ENCODE measurements at places on chromosomes 3 and 15. TPM values are rescaled to one million over a fixed set of nuclear protein-coding genes. Genes with fewer than 3 reads are reported as not detected.

GOLGA8G gene
- not detected for total RNA-seq

DNA sequence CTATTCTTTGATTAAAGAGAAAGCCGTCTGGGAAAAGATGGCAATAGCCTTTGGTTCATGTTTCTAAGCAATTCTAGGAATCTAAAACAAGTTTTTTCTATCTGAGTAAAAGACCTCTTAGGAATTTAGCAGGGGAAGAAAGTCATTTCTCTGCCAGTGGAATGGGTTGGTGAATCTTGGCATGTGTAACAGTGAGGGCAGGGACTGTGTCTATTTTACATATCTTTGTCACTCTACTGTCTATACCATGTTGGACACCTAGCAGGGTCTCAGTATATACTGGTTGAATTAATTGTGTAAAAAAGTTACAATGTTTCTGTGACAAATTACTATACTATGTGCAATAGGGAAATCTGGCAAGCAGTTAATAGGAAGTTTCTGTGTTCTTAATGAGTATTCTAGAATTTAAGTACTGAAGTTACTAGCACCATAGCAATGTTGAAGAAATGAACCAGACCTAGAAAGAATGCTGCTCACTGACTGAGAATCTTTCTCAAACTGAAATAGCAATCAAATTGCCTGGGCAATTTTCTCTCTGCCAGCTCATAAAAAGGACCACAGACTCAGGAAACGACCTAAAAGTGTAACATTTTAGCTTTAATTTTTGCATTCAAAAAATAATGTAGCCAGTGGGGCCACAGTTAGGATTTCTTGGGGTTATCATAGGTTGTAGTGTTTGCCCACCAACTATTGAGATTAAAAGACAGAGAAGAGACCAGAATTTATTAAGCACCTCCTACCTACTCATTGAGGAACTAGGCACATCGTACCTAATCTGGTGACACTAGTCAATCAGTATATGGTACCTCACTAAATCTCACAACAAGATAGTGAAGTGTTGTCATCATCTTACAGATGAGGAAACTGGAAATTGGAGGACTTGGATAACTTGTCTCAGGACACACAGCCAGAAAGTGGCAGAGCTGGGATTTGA is 56.2 kb upstream of the LEKR1 start:
- H3K4me3 ChIP-seq = no peak overlapping the region
- no peak for DNase-seq
- H3K4me1 ChIP-seq = no peaks in the 10 kb centered on the region
- H3K36me3 ChIP-seq = no peaks in the 10 kb centered on the region

DNA sequence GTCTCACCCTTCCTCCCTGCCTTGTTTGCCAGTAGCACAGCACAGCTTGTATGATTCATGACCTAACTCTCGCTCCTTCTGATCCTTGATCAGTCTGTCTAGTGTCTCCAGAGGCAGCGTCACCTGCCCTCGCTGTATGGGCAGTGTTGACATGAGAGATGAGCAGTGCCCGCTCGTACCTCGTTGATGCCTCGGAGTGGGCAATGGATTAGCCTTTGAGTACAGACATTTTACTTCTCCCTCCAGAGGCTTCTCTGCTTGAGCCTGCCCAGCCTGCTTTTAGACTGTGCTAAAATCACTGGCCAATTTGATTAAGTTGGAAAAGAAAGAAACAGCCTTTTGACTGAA is 569.0 kb downstream of the NTRK3 start:
- H3K27ac ChIP-seq = no peak overlapping the region
- no peak for DNase-seq
- no peaks in the 10 kb centered on the region for H3K27me3 ChIP-seq
- no peaks in the 10 kb centered on the region for H3K36me3 ChIP-seq
- no peak overlapping the region for H3K4me3 ChIP-seq

FANCD2OS gene
- not detected for total RNA-seq

MUC20 gene
- total RNA-seq = not detected

SHC4 gene
- total RNA-seq = 1.2 TPM

SMC4 gene
- 316 TPM for total RNA-seq

- H3K4me3 ChIP-seq = no peak overlapping the region
- H3K27ac ChIP-seq = no peak overlapping the region
- peaks cover 5% of the 10 kb centered on the region for H3K4me1 ChIP-seq
- no peaks in the 10 kb centered on the region for H3K27me3 ChIP-seq
- no peaks in the 10 kb centered on the region for H3K36me3 ChIP-seq
These were observed 146.8 kb downstream of the SMAD6 start for GRCh38 chr15:66848686-66849392.

GRCh38 chr3:127608362-127608718 is 10.1 kb downstream of the MCM2 start:
- H3K27ac ChIP-seq = no peak overlapping the region
- no peaks in the 10 kb centered on the region for H3K4me1 ChIP-seq
- no peaks in the 10 kb centered on the region for H3K27me3 ChIP-seq
- H3K4me3 ChIP-seq = no peak overlapping the region

DNA sequence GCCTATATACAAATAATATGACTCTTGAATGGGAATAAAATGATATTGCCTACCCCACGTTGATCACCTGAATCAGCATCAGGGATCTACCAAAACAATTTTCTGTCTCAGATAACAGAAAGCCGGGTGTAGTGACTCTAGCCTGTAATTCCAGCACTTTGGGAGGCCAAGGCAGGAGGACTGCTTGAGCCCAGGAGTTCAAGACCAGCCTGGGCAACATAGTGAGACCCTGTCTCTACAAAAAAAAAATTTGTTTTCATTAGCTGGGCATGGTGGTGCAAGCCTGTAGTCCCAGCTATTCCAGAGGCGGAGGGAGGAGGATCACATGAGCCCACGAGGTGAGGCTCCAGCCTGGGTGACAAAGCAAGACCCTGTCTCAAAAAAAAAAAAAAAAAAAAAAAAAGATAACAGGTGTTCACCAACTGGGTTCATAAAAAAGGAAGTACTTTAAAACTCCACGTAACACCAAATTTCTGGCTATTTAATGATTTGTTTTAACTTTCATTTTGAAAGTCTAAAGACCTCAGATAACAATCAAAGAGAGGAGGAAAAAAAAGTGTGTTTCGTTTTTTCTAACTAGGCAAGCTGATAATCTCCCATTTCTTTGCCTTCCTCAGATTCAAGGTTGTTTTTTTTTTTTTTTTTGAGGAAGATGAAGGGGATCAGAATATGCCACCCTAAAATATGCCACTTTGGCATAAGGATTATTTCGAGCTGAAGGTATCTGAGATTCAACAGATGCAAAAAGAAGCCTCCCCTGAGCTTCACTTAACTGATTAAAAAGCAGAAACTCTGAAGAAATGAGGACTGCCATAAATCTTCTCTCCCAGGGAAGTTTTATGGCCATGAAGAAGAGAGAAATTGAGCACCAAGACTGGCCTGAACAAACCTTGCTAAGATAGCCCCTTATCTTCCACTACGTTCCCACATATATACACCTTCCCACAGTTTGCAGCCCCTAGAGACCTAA is 44.1 kb downstream of the TRANK1 start:
- H3K4me3 ChIP-seq = no peak overlapping the region
- no peaks in the 10 kb centered on the region for H3K4me1 ChIP-seq
- DNase-seq = no peak
- H3K36me3 ChIP-seq = no peaks in the 10 kb centered on the region
- no peak overlapping the region for H3K27ac ChIP-seq
- no peaks in the 10 kb centered on the region for H3K27me3 ChIP-seq

ALDH1L1 gene
- total RNA-seq = 0.08 TPM

LINS1 gene
- total RNA-seq = 27.8 TPM

DNA sequence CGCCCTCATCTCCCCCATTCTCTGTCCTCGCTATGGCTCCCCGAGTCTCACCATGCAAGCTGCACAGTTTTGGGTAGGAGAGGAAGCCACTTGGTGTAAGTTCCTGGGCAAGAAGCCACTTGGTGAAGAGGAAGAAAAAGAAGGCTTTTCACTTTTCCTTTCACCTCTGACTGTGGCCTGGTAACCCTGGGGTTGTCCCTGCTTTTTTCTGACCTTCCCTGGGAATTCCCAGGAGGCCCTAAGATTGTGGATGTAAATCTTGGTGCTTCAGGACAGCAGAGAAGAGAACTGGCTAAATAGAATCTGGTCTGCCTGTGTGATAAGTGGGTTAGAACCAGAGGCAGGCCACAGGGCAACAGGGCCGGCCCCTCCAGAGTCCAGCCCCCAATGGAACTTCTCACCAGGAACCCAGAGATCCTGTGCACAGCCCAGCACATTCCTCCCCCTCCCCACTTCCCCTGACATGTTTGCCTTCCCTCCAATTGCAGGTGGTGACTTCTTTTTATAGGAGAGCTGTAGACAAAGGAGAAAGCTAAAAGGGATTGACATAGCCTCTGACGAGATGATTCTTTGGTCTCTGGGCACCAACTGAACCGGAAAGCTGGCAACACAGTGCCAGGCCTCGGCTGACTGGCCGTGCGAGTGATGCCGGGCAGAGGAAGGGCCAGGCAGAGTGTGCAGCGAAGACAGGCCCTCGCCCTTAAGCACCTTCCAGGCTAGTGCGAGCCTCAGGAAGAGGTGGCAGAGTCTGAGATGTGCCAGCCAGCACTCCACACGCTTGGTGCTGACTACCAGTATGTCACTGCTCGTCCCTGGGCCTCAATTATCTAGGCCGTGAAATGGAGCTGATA is 19.4 kb upstream of the SKOR1 start:
- no peak for DNase-seq
- no peak overlapping the region for H3K27ac ChIP-seq
- peaks cover 13% of the 10 kb centered on the region for H3K4me1 ChIP-seq
- H3K27me3 ChIP-seq = no peaks in the 10 kb centered on the region

DNA sequence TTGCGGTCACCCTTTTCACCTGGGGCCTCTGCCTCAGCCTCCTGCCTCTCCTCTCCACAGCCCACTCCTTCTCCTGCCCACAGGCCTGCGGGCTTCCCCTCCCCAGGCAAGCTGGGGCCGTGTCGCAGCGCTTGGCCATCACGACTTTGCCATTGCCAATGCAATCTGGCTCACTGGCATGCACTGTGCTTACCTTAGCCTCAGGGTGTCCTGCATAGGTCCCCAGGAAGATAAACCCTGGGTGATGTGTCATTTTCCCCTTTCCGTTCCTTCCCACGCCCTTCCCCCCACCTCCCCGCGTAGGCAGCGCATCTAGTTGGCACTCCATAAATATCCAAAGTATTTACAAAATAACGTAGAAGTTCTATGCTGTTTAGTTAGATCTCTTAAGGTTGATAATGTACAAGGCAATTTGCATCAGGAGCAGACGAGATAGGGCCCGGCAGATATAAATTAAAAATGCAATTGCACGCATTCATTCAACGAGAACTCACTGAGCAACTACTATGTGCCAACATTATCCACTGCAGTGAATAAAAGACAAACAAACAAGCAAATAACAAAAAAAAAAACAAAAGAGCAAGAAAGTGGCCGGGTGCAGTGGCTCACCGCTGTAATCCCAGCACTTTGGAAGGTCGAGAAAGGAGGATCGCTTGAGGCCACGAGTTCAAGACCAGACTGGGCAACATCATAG is 973 bp upstream of the COPG1 start:
- peak overlapping the region; percentile 91 for H3K4me3 ChIP-seq
- no peaks in the 10 kb centered on the region for H3K27me3 ChIP-seq
- DNase-seq = no peak
- no peak overlapping the region for H3K27ac ChIP-seq
- peaks cover 7% of the 10 kb centered on the region for H3K36me3 ChIP-seq

DNA sequence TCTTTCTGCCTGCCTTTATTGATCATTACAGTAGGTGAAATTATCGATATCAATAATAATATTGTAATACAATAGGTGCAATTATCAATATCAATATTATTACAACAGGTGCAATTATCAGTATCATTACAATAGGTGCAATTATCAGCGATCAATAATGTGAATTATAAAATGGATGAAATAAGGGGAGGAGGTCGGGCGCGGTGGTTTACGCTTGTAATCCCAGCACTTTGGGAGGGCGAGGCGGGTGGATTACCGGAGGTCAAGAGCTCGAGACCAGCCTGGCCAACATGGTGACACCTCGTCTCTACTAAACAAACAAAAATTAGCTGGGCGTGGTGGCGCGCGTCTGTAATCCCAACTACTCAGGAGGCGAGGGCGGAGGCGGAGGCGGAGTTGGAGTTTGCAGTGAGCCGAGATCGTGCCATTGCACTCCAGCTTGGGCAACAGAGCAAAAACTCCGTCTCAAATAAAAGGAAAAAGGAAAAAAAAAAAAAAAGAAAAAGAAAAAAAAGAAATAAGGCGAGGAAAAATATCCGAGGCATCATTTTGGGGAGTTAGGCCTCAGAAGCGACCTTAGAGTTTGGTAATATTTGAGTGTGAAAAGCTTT is 611 bp upstream of the BNIP2 start:
- peak; percentile 72 for DNase-seq
- H3K4me1 ChIP-seq = no peaks in the 10 kb centered on the region
- peak overlapping the region; percentile 96 for H3K27ac ChIP-seq
- H3K36me3 ChIP-seq = peaks cover 12% of the 10 kb centered on the region

- no peak overlapping the region for H3K27ac ChIP-seq
- H3K4me1 ChIP-seq = 0 out of 2 replicates have a peak, but pooled peaks cover 4% of the 10 kb centered on the region
- no peaks in the 10 kb centered on the region for H3K27me3 ChIP-seq
- H3K4me3 ChIP-seq = no peak overlapping the region
These were observed 14.5 kb upstream of the RBSN start for GRCh38 chr3:15113471-15113870.

NISCH gene
- total RNA-seq = 32.8 TPM

DNA sequence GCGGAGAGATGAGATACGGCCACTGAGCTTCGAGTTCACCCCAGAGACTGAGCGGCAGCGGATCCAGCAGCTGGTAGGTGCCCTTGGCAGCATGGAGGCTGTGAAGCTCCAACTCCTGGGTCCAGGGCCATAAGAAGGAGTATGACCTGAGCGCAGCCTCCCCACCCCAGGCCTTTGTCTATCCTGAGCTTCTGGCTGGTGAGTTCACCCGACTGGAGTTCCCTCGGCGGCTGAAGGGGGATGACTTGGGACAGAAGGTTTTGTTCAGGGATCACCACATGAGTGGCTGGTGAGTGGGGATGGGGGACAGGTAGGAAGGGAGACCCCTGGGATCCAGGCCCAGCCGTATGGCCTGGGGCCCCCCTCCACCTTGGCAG is 2.6 kb downstream of the PPM1M start:
- no peaks in the 10 kb centered on the region for H3K4me1 ChIP-seq
- peaks cover 33% of the 10 kb centered on the region for H3K36me3 ChIP-seq
- no peak overlapping the region for H3K27ac ChIP-seq
- no peaks in the 10 kb centered on the region for H3K27me3 ChIP-seq

DNA sequence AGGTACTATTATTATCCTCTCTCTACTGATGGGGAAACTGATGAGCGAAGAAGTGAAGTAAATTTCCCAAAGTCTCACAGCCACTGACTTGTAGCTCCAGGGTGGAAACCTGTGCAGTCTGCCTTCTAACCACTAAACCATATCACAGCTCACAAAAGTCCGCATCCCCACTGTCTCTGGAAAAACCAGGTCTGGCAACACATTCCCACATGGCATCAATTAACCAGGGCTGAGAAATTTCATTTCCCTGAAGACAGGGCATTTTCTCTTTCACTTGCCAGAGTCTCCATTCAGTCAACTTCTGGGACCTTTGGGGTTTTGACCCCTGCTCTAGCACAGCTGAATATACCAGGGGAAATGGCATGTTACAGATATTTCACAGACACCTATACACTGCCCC is 26.5 kb downstream of the FBXO40 start:
- DNase-seq = no peak
- no peak overlapping the region for H3K27ac ChIP-seq
- H3K36me3 ChIP-seq = no peaks in the 10 kb centered on the region
- H3K27me3 ChIP-seq = 0 out of 2 replicates have a peak, but pooled peaks cover 3% of the 10 kb centered on the region

GRCh38 chr3:56864090-56864489 is 62.3 kb upstream of the ARHGEF3 start:
- no peaks in the 10 kb centered on the region for H3K36me3 ChIP-seq
- no peak for DNase-seq
- no peak overlapping the region for H3K4me3 ChIP-seq
- H3K27me3 ChIP-seq = no peaks in the 10 kb centered on the region

GABRR3 gene
- total RNA-seq = 0.03 TPM

GRCh38 chr3:4531478-4532025 is 38.4 kb downstream of the ITPR1 start:
- H3K4me1 ChIP-seq = peaks cover 30% of the 10 kb centered on the region
- DNase-seq = peak; percentile 44
- no peaks in the 10 kb centered on the region for H3K27me3 ChIP-seq

All from SJCRH30 (cell line).